ENCODE measurements at places on chromosomes 4 and X.

DNA sequence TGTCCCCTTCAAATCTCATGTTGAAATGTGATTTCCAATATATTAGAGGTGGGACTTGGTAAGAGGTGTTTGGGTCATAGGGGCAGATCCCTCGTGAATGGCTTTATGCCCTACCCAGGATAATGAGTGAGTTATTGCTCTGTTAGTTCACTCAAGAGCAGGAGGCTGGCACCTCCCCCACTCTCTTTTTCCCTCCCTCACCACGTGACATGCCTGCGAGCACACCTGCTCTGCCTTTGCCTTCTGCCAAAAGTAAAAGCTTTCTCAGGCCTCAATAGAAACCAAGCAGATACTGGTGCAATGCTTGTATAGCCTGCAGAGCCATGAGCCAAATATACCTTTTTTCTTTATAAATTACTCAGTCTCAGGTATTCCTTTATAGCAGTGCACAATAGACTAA is 286.3 kb upstream of the UGT8 start:
- peaks cover 3% of the 10 kb centered on the region for H3K27me3 ChIP-seq
- no peaks in the 10 kb centered on the region for H3K4me1 ChIP-seq
- DNase-seq, result no peak
- no peaks in the 10 kb centered on the region for H3K36me3 ChIP-seq
- H3K4me3 ChIP-seq, result no peak overlapping the region

- H3K27ac ChIP-seq, result no peak overlapping the region
- H3K36me3 ChIP-seq, result peaks cover 2% of the 10 kb centered on the region
- H3K4me3 ChIP-seq, result no peak overlapping the region
- peaks cover 2% of the 10 kb centered on the region for H3K4me1 ChIP-seq
- no peaks in the 10 kb centered on the region for H3K27me3 ChIP-seq
- no peak for DNase-seq
Measured at GRCh38 chr4:9988363-9988749, 32.9 kb downstream of the SLC2A9 start.

DNA sequence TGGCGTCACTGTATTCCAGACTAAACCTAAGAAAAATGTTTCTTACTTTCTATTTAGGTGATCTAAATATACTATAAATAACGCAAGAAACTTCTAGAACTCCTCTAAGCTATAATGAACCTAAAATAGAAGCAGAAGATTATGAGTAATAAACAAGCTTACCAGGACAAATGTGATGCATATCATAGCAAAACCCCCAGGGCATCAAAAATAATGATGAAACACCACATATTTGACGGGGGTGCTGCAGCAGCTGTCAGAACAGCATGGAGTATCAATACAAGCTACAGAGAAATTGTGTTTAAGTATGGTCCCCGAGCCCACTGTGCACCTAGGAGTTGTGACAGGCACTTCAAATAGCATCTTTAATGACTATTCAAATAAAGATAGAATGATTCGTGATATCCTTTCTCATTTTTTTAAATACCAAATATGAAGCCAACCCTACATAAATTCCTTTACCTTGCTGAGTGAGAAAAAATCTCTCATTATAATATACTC is 337.3 kb downstream of the CENPC start:
- peaks cover 3% of the 10 kb centered on the region for H3K27me3 ChIP-seq
- no peak overlapping the region for H3K27ac ChIP-seq
- no peaks in the 10 kb centered on the region for H3K36me3 ChIP-seq
- no peak overlapping the region for H3K4me3 ChIP-seq

DNA sequence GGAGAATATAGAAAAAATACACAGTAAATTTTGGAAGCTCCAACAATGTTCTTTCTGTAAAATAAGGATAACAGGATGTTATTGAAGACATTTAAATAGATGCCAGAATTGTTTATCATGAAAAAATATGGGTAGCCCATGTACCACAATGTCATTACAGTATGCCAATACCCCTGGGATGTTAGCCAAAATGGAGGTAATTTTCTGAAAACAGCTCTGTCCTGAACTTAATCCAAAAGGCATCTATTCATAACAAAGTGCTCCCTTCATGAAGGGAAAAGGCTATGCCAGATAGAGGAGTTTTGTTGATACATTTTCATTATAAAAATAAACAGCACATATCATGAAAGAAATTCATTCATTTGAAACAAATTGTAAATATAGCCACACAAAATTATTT is 1902.6 kb upstream of the AGA start:
- H3K4me3 ChIP-seq, result no peak overlapping the region
- no peaks in the 10 kb centered on the region for H3K36me3 ChIP-seq
- no peaks in the 10 kb centered on the region for H3K4me1 ChIP-seq

- no peak overlapping the region for H3K27ac ChIP-seq
- H3K4me1 ChIP-seq, result no peaks in the 10 kb centered on the region
Measured at GRCh38 chr4:8846046-8846720, 25.5 kb downstream of the HMX1 start.

DNA sequence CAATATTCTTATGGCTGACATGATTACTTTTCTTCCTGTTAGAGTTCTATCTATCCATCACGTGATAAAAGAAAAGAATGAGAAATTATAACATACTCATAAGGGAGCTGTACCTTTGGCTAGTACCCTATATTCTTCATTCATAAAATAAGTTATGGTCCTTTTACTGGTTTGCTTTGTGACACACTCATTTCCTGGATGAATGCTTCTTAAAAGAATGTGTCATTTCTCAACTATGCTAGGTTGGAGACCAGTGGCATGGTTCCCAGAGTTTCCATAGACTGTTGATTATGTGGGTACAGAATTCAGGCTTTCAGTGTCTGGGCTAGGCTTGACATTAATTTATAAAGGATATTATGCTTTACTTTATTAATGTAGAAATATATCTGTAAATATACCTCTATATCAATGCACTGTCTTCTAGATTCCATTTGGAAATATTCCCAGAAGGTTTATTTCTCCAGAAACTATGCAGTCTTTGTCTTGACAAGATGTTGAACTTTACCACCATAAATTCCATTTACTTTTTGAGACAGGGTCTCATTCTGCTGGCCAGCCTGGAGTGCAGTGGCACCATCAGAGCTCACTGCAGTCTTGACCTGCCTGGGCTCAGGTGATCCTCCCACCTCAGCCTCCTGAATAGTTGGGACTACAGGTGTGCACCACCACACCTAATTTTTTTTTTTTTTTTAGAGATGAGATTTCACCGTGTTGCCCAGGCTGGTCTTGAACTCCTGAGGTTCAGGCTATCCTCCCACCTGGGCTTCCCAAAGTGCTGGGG is 23.8 kb downstream of the NUDT6 start:
- no peaks in the 10 kb centered on the region for H3K4me1 ChIP-seq
- no peaks in the 10 kb centered on the region for H3K27me3 ChIP-seq
- no peak overlapping the region for H3K4me3 ChIP-seq
- no peak overlapping the region for H3K27ac ChIP-seq
- DNase-seq, result no peak
- H3K36me3 ChIP-seq, result no peaks in the 10 kb centered on the region

DNA sequence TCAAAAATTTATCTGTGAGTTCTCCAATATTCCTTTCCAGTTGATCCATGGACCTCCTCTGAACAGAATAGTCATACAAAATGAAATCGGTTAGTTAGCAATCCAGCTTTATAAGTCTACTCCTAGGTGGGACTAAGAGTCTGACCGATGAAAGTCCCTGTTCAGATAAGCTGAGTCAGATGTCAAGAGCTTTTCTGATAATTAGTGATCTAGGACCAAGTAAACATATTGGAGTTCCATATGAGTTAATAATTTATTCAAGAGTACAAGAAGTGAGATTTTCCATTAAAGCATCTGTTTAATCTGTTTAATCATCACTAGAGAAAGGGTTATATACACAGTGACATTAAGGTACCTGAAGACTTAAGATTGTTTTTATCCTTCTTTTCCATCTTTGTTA is 74.7 kb downstream of the UGT8 start:
- H3K4me1 ChIP-seq, result no peaks in the 10 kb centered on the region
- no peak overlapping the region for H3K4me3 ChIP-seq
- no peak overlapping the region for H3K27ac ChIP-seq
- DNase-seq, result no peak

- H3K27ac ChIP-seq, result no peak overlapping the region
- H3K4me3 ChIP-seq, result no peak overlapping the region
- no peaks in the 10 kb centered on the region for H3K4me1 ChIP-seq
- H3K36me3 ChIP-seq, result peaks cover 8% of the 10 kb centered on the region
Measured at GRCh38 chr4:8385106-8385505, 55.4 kb downstream of the ACOX3 start.

DNA sequence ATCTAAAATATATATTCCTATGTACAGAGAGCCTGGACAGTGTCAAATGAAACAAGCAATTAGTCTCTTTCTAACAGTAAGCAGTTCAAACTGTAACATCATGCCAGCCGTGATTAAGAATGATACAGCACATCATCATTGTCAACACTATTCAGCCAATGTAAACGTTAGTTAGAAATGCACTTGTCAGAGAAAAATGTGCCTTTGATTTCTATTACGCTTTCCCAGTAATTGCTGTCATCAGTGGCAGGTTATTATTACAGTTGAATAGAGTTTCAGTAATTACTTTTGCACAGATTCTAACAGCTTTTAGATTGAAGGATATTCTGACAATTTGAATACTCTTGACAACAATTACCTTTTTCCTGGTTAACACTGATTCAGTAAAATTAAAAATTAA is 1007.1 kb downstream of the SH3BGRL start:
- no peaks in the 10 kb centered on the region for H3K27me3 ChIP-seq
- no peaks in the 10 kb centered on the region for H3K4me1 ChIP-seq
- H3K27ac ChIP-seq, result no peak overlapping the region
- no peak for DNase-seq

- H3K27me3 ChIP-seq, result no peaks in the 10 kb centered on the region
- no peaks in the 10 kb centered on the region for H3K36me3 ChIP-seq
- no peak overlapping the region for H3K4me3 ChIP-seq
- H3K27ac ChIP-seq, result no peak overlapping the region
- no peak for DNase-seq
Measured at GRCh38 chr4:40186665-40187014, 10.2 kb upstream of the RHOH start.

DNA sequence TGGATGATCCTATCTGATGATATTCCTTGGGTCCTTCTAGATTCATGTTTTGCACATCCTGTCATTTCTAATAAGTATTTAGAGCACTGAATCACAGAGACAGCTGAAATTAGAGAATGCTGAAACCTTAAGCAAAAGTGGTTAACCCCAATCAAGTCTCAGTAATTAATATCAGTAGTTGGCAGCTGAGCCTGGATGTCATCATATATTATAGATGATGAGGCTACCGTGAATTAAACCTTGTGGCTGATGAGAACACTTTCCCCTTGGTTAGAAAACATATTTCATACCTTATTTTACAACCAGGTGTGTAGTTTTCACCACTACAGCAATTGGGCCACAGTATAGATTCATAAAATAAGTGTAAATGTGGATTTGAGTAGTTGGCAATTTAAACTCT is 499.0 kb downstream of the PDGFC start:
- no peak for DNase-seq
- no peak overlapping the region for H3K4me3 ChIP-seq
- H3K27ac ChIP-seq, result no peak overlapping the region
- no peaks in the 10 kb centered on the region for H3K4me1 ChIP-seq
- no peaks in the 10 kb centered on the region for H3K36me3 ChIP-seq

DNA sequence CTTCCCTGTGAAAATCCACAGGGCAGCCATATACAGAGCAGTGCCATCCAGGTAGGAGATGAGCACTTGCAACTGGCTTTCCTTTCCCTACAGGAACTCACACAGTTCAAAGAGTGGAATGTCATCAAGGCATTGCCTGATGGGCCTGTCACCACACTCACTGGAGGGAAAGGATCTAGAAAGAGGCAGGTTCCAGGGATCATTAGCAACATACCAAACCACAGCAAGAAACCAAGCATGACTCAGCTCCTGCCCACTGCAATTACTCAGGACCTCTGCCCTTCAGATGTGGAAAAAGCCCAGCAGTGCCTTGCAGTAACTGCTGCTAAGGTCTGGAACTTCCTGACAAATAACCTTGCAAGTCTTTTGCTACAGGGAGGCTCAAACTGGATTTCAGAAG is 101.2 kb downstream of the ZNF674 start:
- no peak overlapping the region for H3K4me3 ChIP-seq
- DNase-seq, result peak; percentile 33
- no peaks in the 10 kb centered on the region for H3K27me3 ChIP-seq
- peaks cover 21% of the 10 kb centered on the region for H3K4me1 ChIP-seq

- DNase-seq, result no peak
- H3K27ac ChIP-seq, result no peak overlapping the region
- H3K4me1 ChIP-seq, result no peaks in the 10 kb centered on the region
- H3K36me3 ChIP-seq, result no peaks in the 10 kb centered on the region
Measured at GRCh38 chr4:12123707-12124106, 695.0 kb upstream of the HS3ST1 start.

DNA sequence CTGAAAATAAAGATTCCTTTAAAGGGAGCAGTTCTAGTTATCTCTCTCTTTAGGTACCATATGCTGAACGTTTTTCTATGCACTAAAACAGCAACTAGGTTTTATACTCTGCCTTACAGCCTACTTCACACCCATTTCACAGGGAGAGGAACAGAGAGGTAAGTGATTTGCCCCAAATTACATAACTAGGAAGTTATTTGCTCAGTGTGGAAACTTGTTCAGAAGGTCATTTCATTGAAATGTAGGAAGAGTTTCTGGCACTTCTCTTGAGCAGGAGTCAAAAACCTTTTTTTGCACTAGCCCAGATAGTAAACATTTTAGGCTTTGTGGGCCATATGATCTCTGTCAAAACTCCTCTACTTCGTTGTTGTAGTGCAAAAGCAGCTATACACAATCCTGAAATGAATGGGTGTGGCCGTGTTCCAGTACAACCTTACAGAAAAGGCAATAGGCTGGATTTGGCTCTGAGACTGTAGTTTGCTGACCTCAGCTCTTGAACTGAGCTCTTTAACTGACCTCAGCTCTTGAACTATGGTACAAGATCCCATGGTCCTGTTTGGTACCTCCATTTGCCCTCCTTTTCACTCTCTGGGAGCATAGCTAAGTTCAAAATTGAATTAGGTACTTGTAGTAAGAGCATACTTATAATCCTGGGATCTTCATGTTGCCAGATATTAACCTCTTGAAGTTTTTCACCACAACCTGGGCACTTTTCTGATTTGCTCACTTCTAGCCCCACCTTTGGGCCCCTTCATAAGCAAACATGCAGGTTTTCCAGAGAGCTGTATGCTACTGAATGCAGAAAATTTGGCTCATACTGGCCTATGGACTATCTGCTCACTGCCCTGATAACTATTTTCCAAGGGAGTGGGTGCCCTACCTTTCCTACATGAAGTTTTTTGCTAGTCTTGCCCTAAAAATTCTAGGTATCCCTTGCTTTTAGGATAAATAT is 53.3 kb downstream of the AR start:
- H3K27me3 ChIP-seq, result no peaks in the 10 kb centered on the region
- no peak overlapping the region for H3K4me3 ChIP-seq
- no peak for DNase-seq
- no peaks in the 10 kb centered on the region for H3K4me1 ChIP-seq
- H3K36me3 ChIP-seq, result no peaks in the 10 kb centered on the region

GRCh38 chr4:102868153-102868780 is 525 bp upstream of the CISD2 start:
- H3K4me1 ChIP-seq, result peaks cover 54% of the 10 kb centered on the region
- peaks cover 50% of the 10 kb centered on the region for H3K36me3 ChIP-seq
- H3K27ac ChIP-seq, result peak overlapping the region; percentile 98
- peak overlapping the region; percentile 88 for H3K4me3 ChIP-seq

- H3K4me3 ChIP-seq, result no peak overlapping the region
- peaks cover 13% of the 10 kb centered on the region for H3K4me1 ChIP-seq
- H3K27ac ChIP-seq, result no peak overlapping the region
- H3K36me3 ChIP-seq, result no peaks in the 10 kb centered on the region
Measured at GRCh38 chr4:6280365-6280996, 10.8 kb downstream of the WFS1 start.

Measured in activated CD8-positive, alpha-beta T cell treated with anti-CD3 and anti-CD28 coated beads for 36 hours (primary cell).